Stimulated activated CD8-positive, alpha-beta memory T cell treated with anti-CD3 and anti-CD28 coated beads, Interleukin-15, amount 100 ng/mL, for 1 hour (primary cell): ENCODE measurements at places on chromosomes 16 and 17.
A peak's percentile ranks its signal among the peaks of the same experiment; 100 is the strongest.

DNA sequence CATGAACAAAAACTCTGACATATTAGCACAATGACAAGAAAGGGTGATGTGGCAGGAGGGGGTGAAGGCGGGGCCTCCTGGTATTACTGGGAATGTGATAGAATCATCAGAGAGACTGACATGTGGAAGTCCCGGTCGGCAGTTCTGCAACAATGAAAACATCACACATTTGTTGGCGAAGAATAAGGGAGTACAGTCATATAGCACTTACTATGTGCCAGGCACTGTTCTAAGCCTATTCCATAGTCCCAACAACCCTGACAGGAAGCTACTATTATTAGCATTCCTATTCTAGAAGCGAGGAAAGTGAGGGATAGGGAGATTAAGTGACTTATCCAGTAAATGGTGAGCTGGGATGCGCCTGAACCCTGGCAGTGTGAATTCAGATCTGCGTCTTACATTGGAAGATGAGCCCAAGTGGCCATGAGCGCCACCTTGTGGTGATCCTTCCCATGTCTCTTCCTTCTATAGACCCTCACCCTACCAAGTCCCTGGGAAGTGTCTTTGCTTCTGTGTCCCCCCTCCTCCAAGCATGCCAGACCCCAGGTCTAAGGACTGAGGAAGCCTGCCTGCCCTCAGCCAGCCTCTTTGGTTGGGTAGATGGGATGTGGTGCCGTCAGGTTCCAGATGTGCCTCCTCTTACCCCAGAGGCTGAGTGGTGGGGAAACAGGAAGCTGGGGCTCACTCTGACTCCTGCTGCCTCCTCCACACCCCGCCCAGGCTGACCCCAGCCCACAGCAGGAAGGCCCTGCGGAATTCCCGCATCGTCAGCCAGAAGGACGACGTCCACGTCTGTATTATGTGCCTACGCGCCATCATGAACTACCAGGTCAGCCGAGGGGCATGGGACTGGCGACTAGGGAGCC is 14.0 kb downstream of the FMNL1 start:
- DNase-seq: peak; percentile 69

DNA sequence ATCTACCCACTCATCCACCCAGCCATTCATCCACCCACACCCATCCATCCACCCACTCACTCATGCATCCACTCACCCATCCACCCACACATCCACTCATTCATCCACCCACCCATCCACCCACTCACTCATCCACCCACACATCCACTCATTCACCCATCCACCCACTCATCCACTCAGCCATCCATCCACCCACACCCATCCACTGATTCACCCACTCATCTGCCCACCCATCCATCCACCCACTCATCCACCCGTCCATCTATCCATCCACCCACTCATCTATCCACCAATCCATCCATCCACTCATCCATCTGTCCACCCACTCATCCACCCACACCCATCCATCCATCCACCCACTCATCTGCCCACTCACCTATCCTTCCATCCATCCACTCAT is 17.3 kb downstream of the NATD1 start:
- no peak for DNase-seq

DNA sequence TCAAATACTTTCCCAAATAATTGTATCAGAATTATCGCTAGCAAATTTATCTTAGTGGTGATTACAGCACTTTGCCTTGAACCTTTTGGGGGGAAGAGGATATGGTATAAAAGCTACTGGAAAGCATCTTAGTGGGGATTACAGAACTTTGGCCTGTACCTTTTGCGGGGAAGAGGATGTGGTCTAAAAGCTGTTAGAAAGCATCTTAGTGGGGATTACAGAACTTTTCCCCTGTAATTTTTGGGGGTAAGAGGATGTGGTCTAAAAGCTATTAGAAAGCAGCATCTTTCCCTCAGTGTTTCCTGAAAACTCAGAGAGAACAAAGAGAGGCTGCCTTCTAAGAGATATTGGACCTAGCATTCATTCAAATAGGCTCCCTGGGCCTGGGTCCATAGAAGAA is 4.1 kb downstream of the SLFN12 start:
- DNase-seq: no peak

DNA sequence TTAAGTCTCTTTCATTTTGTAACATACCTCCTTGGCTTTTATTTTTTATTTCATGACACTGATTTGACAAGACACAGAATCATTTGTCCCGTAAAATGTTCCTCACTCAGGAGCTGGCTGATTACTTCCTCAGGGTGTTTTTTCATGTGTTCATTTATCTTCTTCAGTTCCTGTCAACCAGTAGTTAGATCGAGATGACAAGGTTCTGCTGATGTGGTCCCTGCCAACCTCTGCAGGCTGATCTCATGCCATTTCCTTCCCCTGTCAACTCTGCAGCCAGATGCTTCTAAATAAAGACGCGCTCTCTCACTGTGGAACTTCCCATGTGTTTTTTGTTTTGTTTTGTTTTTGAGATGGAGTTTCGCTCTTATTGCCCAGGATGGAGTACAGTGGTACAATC is 8.1 kb upstream of the CXCL16 start:
- no peak for DNase-seq

DNA sequence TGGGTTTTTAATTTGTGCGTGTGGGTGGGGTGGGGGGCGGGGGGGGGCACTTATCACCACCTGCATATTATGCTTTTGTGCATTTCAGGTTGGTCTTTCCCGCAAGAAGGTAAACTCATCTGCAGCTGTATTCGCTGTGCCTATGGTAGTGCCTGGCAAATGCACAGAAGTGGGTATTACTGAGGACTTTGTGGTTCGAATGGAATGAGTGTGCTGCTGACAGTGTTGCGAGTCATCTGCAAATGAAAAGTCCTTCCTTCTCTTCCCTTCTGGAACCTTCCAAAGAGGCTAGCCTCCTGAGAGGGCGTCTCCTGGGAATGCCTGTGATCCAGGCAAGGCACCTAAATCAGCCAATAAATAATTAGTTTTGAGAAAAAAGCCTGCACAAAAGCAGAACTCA is 532.9 kb downstream of the MAF start:
- DNase-seq: no peak

DNA sequence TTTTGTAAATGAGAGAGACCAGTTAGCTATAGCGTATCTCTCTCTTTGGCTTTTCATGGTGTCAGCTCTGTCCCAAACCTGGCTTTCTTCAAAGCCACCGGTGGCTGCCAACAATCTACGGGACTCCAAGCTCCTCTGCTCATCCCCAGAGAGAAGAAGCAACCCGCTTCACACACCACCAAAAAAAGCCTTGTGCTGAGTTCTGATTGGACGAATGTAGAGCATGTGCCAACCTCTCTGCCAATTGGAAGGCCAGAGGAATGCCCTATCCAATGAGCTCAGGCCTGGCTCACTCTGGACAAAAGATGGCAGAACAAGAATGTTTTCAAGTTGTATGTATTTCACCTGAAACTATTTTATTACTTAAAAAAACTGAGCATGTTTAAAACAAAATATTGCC is 202.4 kb downstream of the C16orf95 start:
- DNase-seq: no peak

- DNase-seq: no peak
These were observed 18.7 kb upstream of the ARHGAP17 start for GRCh38 chr16:25033852-25034251.

- DNase-seq: no peak
These were observed 80.7 kb downstream of the TIMM22 start for GRCh38 chr17:1077581-1077985.

DNA sequence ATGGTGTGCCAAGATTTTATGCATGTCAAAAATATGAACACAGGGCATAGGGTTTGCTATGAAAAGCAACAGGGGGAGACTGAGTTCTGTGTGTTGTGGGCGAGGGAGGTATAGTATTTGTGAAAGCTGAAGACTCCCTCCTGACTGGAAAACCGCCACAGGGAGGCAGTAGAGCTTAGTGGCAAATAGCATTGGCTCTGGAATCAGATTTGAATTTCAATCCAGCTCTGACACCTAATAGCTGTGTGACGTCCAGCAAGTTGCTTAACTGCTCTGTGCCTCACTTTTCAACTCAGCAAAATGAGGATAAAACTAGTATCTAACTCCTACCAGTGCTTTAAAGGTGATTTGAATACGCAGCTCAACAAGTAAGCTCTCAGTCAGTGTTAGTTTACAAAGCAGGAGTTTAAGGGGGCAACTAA is 22.0 kb downstream of the KPNA2 start:
- DNase-seq: peak; percentile 16

DNA sequence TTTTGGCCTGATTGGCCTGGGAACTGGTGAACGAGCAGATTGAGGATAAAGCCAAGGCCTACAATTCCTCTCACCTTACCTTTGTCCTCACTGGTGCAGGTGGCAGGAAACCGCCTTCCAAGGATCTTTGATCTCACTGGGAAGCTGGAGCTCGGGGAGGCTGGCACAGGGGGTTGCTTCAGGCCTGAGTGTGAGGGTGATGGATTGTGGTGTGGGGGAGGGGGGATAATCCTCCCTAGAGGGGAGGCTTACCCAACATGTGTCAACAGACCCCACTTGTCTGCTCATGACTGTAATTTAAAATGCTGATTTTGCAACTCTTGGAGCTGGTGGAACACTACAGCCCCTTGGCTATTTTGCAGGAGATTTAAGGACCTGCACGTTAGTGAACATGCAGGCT is 4.5 kb upstream of the RMI2 start:
- DNase-seq: no peak

GRCh38 chr16:52729731-52730130 is 182.8 kb upstream of the TOX3 start:
- no peak for DNase-seq

GRCh38 chr16:61263400-61263799 is 772.8 kb downstream of the CDH8 start:
- no peak for DNase-seq

DNA sequence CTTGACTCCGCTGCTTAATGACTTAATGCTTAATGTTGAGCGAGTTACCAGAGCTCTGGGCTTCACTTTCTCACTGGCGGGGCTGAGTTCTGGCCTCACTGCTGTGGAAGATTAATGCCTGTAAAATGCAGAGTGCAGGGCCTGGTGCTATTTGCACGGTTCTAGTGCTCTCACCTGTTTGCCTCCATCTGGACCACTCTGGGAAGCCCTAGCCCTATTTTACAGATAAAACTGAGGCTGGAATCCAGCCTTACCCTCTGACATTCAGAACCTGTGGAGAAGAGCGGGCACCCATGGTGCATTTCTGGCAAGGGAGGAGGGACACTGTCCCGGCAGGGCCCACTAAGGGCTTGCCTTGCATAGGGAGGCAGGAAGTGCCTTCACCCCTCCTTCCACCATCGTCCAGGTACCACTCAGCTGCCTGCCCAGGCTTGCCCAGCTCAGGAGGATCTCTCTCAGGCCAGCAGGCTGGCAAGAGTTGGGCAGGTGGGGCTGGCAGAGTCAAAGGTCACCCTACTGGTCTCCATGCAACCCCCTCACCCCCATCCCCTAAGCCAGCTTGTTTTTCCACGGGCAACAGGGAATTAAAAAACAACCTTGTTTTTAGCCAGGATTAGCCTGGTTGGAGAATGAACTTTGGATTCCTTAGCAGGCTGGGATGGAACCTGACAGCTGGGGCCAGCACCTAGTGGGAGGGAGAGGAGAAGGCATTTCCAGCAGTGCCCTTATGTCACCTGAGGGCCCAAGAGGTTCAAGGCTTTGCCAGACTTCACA is 4.1 kb upstream of the UBALD1 start:
- no peak for DNase-seq

DNA sequence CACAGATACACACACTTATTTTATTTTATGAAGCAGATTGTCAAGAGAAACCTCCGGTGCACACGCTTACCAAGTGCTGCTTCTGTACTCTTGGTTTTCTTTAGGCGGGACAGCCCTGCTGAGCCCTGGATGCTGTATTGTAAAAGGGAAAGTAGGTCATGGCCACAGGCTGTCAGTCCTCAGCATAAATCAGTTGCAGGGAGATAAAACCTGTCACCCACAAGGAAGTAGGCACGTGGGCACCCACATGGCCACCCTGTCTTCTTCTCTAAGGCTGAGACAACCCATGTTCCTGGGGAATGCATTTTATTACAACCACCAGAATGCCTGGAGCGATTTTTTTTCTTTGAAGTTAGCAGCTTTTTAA is 59.3 kb downstream of the ASIC2 start:
- no peak for DNase-seq

- no peak for DNase-seq
These were observed 15.7 kb downstream of the RBL2 start for GRCh38 chr16:53449816-53450517.

- DNase-seq: no peak
These were observed 2.2 kb upstream of the RPL38 start for GRCh38 chr17:74201250-74201649.

DNA sequence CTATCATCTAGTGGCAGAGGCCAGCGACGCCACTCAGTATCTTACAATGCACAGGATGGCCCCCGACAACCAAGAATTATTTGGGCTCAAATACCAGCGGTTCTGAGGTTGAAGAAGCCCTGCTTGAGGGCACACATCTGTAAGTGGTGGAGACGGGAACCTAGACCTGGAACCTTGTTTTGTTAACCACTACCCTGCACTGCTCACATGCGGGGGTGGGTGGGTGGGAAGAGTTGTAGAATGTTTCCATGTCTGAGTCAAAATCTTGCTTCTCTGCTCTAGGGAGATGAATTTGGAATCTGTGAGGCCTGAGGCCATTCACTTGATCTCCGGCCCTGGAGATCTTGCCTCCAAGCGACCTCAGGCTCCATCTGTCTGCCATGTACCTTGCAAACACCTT is 44.1 kb downstream of the ABCC1 start:
- no peak for DNase-seq

GRCh38 chr16:48173889-48174288 is 18.1 kb upstream of the ABCC12 start:
- no peak for DNase-seq

DNA sequence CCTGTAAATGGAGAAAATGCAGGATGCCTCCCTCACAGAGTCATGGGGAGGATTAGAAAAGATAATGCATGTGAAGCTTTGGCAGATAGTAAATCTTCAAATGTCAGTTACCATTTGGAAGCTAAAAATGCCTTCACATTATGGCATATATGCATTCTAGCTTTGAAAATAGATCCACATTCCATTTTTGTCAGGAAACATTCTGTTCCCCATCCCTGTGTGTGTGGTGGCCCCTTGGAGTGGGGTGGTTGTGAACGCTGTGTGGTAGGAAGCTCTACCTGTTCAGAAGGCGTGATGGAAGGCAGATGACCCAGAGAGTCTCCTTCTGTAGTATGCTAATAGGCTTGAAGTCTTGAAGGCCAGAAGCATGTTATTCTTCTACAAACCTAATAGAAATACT is 242.0 kb downstream of the HAPSTR1 start:
- no peak for DNase-seq

- DNase-seq: no peak
These were observed 17.5 kb downstream of the EMC8 start for GRCh38 chr16:85781695-85782370.

DNA sequence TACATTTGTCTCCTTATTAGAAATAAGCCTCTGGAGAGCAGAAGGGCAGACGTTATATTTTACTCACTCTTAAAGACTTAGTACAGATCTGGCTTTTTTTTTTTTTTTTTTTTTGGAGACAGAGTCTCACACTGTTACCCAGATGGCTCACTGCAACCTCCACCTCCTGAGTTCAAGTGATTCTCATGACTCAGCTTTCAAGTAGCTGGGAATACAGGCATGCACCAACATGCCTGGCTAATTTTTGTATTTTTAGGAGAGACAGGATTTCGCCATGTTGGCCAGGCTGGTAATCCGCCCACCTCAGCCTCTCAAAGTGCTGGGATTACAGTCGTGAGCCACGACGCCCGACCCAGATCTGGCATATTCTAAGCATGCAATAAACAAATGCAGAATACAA is 36.4 kb upstream of the TMEM97 start:
- no peak for DNase-seq
